ENCODE measurements at places on chromosomes 3 and 15. TPM values are rescaled to one million over a fixed set of nuclear protein-coding genes. Genes with fewer than 3 reads are reported as not detected.

GRCh38 chr15:86813892-86814291 lies 734.2 kb downstream of the AGBL1 start:
- H3K27me3 ChIP-seq = no peaks in the 10 kb centered on the region
- no peak overlapping the region for H3K4me3 ChIP-seq
- no peak overlapping the region for H3K27ac ChIP-seq
- H3K36me3 ChIP-seq = no peaks in the 10 kb centered on the region
- DNase-seq = no peak

DNA sequence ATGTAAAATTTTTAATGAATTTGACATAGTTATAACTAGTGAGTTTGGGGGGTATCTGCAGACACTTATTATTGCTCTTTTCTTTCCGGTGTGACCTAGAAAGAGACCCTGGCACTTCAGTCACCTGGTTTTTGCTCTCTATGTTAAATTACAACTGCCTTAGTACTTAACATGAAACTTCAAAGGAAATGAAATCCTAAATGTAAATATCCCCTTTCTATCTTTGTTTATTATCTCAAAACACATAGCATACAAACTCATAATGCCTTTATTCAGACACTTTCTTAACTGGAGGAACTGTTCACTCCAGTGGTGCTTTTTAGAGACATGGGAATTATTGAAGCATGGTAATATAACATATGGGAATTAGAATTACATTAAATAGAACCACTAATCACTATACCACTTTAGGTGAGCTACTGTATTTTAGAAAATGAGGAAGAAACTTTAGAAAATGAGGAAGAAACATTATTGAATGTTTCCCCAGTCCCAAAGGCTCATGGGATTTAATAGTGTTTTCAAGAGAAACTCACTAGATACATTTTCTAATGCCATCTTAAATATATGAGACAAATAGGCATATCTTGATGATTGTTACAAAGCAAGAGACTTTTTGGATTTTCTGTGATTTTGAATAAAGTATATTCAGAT lies 119.5 kb upstream of the MLF1 start:
- H3K4me3 ChIP-seq = no peak overlapping the region
- H3K27ac ChIP-seq = no peak overlapping the region
- no peaks in the 10 kb centered on the region for H3K27me3 ChIP-seq
- H3K36me3 ChIP-seq = peaks cover 3% of the 10 kb centered on the region
- H3K4me1 ChIP-seq = no peaks in the 10 kb centered on the region

The GALNT15 gene
- not detected for total RNA-seq

The CPB1 gene
- not detected for total RNA-seq

The HRG gene
- not detected for total RNA-seq
